ENCODE measurements at places on chromosomes 13 and 19.

- no peak for DNase-seq
These were observed 16.2 kb upstream of the NAA16 start for GRCh38 chr13:41294914-41295313.

DNA sequence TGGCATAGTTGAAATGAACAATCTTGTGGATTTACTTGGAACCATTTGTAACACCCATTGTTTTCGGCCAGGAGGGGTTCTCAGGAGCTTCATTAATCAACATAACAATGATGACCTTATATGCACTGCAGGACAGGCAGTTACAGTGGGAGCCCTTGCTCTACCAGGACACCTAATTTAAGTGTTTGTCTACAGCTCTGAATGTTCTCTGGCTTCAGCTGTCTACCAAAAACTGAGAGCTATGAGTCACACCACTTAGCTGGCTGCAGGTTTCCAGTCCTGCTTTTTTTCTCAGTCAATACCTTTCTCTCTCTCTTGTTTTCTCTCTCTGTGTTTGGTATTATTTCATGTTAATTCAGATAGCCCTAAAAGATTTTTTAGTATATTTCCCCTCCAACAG, 105.4 kb upstream of the MBNL2 start:
- DNase-seq = no peak

- no peak for DNase-seq
These were observed 299.5 kb downstream of the ZNF536 start for GRCh38 chr19:30671622-30672051.

- no peak for DNase-seq
These were observed 7.2 kb upstream of the ACER1 start for GRCh38 chr19:6340493-6341201.

- DNase-seq = no peak
These were observed 21.3 kb upstream of the MTRF1 start for GRCh38 chr13:41284512-41285288.

- peak; percentile 98 for DNase-seq
These were observed at the start of gene SCGB2B2 for GRCh38 chr19:34676697-34677385. Gene SCGB2B2 (minus strand): TSS chr19:34677159. CDS start chr19:34594563, 82,596 bp downstream.

GRCh38 chr13:60448907-60449510, 52.0 kb downstream of the TDRD3 start:
- DNase-seq = no peak

- no peak for DNase-seq
These were observed 48.8 kb downstream of the DCLK1 start for GRCh38 chr13:36082396-36082795.

DNA sequence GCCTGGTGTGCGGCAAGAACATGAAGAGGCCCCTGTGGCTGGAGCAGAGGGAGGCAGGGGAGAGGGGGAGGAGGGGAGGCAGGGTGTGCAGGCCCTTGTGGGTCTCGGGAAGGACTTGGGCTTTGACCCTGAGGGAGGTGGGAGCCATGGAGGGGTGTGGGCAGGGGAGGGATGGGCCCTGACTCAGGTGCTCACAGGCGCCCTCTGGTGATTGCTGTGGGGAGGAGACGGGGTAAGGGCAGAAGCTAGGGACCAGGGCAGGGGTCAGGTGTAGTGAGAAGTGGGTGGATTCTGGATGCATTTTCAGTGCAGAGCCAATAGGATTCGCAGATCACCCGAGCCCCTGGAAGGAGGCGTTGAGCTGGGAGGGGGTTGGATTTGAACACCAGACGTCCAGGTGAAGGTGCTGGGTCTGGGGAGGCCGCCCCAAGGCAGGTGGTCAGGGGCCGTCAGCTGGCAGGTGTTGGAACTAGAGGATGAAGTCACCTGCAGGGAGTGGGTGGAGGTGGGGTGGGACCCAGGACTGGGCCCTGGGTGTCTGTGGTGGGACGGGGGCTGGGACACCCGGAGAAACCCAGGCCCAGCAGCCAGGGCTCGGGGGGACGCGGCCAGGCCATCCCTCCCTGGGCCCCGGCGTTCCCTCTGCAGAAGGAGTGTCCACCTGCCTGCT, 185.4 kb downstream of the KDM4B start:
- no peak for DNase-seq

GRCh38 chr13:75855847-75856246, 219.7 kb downstream of the LMO7 start:
- DNase-seq = no peak

DNA sequence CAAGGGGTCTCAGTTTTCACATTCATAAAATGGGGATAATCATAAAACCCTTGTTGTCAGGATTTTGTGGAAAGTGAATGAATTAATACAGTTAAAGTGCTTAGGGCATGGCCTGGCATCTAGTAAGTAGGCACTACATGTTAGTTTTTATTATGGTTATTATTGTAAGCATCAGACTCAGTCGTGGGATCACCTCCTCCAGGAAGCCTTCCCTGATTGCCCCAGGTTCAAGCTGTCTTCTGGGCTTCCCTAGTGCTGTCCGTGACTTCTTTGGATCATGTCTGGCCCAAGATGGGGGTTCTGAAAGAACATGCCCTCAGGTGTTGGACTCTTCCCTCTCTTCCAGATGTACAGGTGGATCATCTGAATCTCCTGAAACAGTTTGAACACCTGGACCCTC, 10.7 kb downstream of the NUCB1 start:
- no peak for DNase-seq

- no peak for DNase-seq
These were observed 427.0 kb downstream of the UQCRFS1 start for GRCh38 chr19:28785971-28786370.

GRCh38 chr13:50995854-50996253, 86.3 kb downstream of the RNASEH2B start:
- DNase-seq = no peak

DNA sequence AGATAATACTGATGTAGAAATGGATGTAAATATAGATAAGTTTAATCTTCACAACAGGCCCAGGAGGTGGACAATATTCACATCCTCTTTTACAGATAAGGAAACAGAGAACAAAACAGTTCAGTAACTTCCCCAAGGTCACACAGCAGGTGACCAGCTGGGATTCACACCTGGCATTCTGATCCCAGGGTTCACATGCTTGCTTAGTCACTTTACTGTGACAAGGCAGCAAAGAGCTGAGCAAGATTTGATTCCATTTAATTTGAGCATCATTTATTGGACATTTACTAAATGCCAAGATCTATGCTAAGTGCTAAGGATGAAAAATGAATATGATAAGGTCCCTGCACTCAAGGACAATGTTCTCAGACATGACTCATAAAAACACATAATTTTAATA, 94.1 kb upstream of the STARD13 start:
- DNase-seq = no peak

GRCh38 chr19:3444695-3445234, 35.6 kb downstream of the SMIM24 start:
- no peak for DNase-seq

- DNase-seq = no peak
These were observed 120.8 kb upstream of the ZNF507 start for GRCh38 chr19:32224371-32225244.

- DNase-seq = no peak
These were observed 78.6 kb upstream of the SIAH3 start for GRCh38 chr13:45930177-45930576.

- no peak for DNase-seq
These were observed 9.0 kb upstream of the TOMM40 start for GRCh38 chr19:44882063-44882462.

DNA sequence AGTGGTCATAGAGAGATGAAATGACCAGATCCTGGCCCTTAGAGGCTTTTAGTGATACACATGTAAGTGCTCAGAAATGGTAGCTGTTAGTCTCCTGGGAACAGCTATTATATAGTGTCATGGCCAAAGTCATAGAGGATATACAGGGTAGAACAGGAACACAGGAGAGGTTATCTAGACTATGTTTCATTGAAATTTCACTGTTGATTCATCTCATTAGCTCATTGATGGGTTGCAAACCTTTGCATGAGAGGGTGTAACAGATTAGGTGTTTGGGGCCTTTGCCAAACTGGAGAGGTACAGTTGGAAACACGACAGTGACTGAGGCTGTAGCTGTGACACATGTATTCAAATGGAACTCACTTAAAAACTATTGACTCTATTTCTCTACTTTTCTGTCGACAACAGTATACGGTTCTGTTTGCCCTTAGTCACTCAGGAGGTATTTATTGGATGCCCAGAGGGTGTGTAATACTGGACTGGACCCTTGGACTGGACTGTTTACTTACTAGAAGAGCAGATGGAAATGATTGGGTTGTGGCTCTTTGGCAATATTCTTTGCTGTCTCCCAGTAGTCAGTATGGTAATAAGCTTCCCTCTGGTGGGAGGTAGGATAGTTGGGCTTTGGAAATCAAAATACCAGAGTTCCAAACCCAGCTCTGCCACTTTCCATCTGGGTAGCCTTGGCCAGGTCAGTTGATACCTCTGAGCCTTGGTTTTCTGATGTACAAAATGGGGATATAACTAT, 29.8 kb downstream of the ARHGAP35 start:
- no peak for DNase-seq

DNA sequence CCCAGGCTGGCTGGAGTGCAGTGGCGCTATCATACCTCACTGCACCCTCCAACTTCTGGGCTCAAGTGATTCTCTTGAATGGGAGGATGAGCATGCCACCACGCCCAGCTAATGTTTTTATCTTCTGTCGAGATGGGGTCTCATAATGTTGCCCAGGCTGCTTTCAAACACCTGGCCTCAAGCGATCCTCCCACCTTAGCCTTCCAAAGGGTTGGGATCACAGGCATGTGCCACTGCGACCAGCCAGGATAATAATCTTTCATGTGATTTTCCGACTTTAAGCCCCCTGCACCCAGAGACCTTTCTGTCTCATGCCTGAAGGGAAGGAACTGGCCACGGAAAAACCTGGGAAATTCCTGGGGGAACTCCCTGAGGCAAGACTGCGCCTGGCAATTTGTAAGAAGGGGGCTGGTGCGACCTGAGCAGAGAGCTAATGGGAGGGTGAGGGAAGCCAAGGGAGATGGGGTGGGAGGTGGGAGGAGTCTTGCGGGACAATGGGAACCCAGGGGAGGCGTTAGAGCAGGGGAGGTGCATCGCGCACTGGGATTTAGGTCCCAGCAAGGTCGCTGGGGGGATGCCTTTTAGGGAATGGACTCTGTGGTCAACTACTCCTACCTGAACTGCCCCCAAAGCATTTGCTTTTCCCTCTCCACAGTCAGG, 1.2 kb upstream of the CCDC124 start:
- DNase-seq = no peak

DNA sequence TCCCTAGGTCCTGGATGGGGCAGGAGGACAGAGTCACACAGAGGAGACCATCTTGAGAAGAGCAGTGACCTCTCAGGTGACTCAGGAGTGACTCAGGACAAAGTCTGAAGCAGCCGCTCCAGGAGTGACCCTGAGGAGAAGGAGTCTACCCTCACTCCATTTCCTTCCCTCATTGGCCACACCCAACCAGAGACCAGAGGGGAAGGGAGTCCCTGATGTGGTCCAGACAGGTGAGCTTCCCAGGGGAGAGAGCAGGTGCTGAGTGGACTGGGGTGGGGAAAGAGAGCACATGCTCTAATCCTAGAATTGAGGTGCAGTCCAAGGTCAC, 75.5 kb upstream of the MEDAG start:
- DNase-seq = no peak

- DNase-seq = no peak
These were observed 2.9 kb downstream of the SUPT5H start for GRCh38 chr19:39448271-39448670.

GRCh38 chr19:14073925-14074838, 1.6 kb downstream of the MISP3 start:
- DNase-seq = peak; percentile 55

DNA sequence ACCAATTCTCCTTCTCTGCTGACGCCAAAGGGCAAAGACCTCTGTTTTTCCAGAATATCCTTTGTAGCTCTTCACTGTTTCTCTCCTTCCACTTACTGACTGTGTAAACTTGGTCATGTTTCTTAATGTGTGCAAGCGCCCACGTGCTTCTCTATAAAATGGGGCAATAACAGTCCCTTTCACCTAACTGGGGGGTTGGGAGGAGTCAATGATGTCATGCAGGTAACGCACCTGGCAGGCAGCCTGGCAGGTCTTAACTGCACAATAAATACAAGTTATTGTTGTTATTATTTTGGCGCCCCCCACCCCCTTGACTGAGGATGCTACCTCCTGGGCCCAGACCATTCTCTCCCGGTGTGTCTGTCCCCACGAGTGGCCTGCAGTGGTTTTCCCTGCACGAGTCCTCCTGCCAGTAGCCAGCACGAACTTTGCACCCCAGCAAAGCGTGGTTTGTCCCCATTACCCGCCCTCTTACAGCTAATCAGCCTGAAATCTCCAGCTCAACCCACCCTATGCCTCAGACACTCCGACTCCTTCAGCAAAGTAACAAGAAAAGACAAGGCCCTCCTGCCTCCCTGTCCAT, 5.3 kb downstream of the SBSN start:
- DNase-seq = no peak

DNA sequence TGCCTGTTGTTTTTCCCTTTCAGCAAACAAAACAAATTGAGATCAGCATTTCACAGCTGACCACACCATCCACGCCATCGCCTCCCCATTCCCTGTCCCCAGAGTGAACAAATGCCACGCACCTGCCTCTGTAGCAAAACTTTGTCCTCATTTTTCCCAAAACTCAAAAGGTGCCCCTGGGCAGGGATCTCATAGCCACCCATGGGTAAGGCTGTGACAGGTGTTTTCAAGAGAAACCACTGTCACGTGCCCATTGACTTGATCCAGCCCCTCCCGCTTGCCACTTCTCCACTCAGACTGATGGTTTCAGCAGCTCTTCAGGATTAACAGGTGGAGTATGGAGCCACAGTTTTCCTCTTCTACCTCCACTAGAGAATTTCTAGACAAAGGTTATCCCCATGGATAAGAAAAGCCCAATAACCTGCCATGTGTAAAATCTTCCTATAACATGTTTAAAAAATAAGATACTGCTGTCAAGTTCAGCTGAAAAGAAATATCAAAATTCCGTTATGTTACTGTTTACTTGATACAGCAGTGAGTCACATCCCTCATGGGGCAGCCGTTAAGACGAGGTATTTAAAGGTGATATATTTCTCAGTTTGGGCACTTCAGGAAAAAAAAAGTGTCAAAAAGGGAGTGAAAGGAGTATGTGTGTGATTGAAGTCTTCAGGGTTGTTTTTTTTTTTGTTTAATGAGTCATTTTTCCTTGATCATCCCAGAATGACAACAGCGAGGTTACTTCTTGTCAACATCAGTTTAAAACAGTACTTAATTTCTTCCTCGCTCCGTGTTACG, 63.5 kb upstream of the GPR183 start:
- DNase-seq = no peak

DNA sequence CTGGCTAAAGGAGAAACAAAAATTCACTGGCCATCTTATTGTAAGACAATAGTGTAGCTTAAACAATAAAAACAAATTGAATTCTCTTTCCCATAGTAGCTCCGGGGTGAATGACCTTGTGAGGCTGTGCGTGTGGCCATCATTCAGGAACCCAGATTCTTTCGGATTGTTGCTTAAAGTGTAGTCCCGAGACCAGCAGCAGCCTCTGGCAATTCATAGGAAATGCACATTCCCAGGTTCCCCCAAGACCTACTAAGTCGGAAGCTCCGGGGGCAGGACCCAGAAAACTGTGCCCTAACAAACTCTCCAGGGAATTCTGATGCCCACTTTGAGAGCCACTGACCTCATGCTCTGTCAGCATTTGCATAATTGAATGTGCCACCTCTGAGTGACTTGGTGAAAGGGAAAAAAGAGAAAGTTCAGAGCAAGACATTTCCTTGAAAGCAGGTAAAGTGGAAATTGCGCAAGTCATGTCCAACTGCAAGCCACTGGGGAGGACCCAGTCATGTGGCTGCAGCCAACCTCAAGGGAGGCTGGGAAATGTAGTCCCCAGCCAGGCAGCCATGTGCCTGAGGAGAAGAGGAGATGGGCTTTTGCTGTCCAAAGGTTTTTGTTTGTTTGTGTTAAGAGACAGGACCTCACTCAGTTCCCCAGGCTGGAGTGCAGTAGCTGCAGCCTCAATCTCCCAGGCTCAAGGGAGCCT, 50.7 kb upstream of the PNMA8B start:
- DNase-seq = no peak

- no peak for DNase-seq
These were observed 9.6 kb upstream of the MAMSTR start for GRCh38 chr19:48728911-48729664.

All from C1 segment of cervical spinal cord (tissue), 14 donors.